ENCODE measurements at places on chromosomes 4 and X. TPM values are rescaled to one million over a fixed set of nuclear protein-coding genes. Genes with fewer than 3 reads are reported as not detected.

MAGEA1 gene
- not detected for polyA plus RNA-seq

CDX4 gene
- polyA plus RNA-seq = not detected

ZNF141 gene
- polyA plus RNA-seq = 4.6 TPM

ZNF630 gene
- polyA plus RNA-seq = 3.2 TPM

PHKA1 gene
- 5.3 TPM for polyA plus RNA-seq

LEF1 gene
- 7.7 TPM for polyA plus RNA-seq

NPFFR2 gene
- polyA plus RNA-seq = 1.6 TPM

GAB1 gene
- polyA plus RNA-seq = 11.4 TPM

MMGT1 gene
- polyA plus RNA-seq = 23.8 TPM

Data from urinary bladder (tissue), 4 donors.